ENCODE measurements at places on chromosomes 5 and 9.

DNA sequence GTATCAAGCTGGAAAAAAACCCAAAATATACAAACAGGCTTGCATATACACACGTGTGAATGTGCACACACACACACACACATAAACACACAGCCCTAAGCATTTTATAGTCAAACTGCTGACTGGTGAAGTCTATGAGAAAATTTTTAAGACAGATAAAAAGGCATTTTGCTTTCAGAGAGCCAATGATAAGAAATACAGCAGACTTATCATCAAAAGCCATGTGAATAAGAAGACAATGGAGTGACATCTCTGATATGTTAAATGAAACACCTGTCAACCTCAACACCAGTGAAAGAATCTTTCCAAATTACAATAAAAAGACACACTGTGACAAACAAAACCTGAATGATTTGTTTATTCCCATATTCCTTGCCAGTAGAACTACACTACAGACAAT is 233.3 kb downstream of the CDH9 start:
- no peak for DNase-seq

DNA sequence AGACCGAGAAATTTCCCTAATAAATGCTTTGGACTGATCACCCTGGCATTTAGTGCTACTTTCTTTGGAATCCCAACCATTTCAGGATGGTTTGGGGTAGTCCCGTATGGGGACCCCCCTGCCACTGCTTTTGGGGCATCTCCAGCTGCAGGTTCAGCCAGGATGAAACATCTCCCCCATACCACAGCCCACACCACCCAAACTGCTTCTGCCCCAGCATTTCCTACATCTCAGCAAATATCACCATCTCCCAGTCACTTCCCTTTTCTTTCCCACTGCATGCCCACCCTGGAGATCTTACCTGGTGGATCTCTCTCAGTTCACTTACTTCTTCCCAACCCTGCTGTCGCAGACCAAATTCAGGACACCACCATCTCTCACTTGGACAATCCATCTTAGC is 4.8 kb upstream of the P4HA2 start:
- DNase-seq: no peak

- no peak for DNase-seq
These were observed 13.9 kb downstream of the MROH2B start for GRCh38 chr5:41057231-41057630.

GRCh38 chr9:92158097-92158601 is 42.9 kb upstream of the SPTLC1 start:
- DNase-seq: no peak

DNA sequence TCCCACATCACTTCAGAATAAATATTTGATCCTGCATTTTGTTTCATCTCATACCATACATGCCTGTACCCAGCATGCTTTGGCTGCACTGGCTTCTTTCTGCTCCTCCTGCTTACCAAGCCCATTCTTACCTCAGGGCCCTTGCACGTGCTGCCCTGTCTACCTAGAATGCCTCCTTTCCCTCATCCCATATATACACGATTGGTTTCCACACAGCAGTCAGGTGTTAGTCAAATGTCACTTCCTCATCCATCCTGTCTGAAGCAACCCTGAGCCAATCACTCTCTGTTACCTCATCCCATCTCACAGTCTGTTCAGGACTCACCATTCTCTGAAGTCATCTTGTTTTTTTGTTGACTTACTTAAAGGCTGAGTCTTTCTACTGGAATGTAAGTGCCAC is 30.3 kb downstream of the CAST start:
- DNase-seq: no peak

DNA sequence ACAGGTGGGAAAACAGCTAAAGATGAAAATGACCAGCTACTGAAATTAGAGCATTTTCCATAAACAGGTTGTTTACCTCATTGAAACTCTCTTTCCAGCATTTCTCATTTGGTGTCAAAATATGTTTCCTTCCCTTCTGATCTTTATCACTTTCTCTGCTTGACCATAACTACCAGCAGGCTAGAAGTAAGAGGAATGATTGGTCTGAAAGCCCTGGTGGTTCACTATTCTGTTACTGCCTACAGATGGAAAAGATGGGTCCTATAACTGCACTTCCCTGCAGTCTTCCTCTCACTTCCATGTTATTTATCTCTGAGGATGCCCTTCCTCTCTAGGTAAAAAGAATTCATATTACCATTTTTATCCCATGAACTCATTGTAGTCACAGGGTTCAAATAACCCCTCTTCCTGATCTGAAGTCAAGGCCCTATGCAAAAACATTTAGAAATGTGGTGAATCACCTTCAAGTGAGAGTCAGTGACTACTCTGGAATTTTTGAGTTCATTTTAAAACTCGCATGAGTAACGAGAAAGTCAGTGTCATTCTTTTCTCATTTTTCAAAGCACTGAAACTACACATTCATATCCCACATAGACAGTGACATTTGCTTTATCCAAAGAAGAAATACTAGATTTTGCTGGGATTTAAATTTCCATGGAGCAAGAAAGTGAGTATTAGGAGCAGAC is 51.7 kb downstream of the ZNF474 start:
- DNase-seq: no peak

- DNase-seq: no peak
These were observed 91.0 kb downstream of the HSPA4 start for GRCh38 chr5:133142782-133143181.

- DNase-seq: no peak
These were observed 8.8 kb downstream of the NAA35 start for GRCh38 chr9:85949586-85950335.

- DNase-seq: no peak
These were observed 220.6 kb upstream of the EDIL3 start for GRCh38 chr5:84605241-84605640.

DNA sequence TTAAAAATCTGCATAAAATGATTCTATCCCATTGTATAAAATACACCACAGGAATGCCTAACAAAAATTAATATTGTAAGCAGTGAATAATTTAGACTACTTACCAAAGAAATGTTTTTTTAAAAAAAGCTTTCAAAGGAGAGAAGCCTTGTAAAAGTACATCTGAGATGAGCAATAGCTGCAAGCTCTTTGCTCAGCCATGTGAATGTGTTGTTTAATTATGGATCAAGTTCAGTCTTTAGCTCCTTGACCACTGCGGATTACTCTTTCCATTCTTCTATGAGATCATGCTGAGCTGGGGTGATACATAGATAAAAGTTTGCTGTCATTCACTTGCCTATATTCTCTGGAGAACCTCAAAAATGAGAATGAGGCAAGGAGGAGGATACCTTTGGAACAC is 782.4 kb upstream of the ZNF608 start:
- no peak for DNase-seq

DNA sequence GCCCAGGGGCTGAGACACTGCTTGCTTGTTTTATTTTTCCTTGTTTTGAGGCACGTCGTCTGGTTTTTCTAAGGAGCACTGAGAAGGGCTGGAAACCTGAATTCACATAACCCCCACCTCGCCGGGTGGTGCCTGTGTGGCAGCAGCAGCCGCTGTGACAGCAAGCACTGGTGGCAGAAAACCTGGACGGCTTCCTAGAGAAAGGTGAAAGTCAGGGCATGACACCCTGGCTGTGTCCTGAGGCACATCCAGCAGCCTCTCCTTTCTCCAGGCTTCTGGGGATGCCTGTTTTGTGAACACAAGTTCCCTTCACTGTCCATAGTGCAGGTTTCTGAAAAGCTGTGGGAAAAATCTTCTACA is 29.2 kb downstream of the MRPL36 start:
- no peak for DNase-seq

DNA sequence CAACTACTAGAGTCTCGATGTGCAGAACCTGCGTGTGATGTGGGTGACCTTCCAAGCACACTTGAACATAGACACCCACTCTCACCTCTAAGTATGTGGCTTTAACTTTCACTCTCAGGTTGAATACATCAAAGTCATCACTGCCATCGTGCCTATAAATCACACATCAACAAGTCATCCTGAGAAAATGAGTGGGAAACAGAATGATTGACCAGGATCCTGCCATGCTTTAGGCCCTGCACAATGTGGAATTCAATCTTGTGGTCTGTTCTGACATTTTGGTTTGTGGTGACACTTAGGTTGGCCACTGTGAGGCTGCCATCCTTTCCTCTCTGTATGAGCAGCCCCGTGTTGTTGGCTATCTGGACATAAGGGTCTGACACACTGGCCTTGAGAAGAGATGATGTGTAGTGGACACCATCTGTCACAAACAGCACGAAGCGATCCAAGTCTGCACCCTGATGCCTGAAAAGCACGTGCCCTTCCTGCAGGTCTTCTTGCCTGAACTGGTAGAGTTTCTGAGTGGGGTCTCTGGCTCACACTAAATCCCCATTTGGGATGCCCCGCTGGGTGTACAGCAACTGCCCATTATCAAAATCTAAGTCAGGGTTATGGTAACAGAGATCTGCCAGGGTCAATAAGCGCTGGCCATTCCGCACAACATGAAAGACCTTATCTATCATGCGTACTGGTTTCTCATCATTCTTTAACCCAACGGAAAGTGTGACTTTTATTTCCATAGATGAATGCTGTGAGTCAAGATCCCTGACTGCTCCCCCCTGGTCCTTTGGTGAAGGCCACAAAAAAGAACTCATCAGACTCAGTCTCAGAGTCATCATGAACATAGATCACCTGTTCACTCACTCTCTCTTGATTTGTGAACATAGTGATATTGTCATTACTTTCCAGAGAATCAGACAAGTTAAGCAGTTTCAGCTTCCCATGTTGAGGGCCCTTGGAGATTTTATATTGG is 116.6 kb downstream of the ESM1 start:
- DNase-seq: no peak

GRCh38 chr5:4570047-4570995 is 569.8 kb upstream of the ADAMTS16 start:
- no peak for DNase-seq

- no peak for DNase-seq
These were observed 157.8 kb downstream of the MED10 start for GRCh38 chr5:6220346-6221088.

- no peak for DNase-seq
These were observed 117.9 kb downstream of the ANXA1 start for GRCh38 chr9:73269430-73270101.

GRCh38 chr5:75603371-75603770 is 7.9 kb upstream of the ANKDD1B start:
- DNase-seq: no peak

- DNase-seq: no peak
These were observed 8.2 kb downstream of the UNC5A start for GRCh38 chr5:176818391-176819098.

GRCh38 chr9:105485131-105485530 is 37.3 kb downstream of the FSD1L start:
- no peak for DNase-seq

DNA sequence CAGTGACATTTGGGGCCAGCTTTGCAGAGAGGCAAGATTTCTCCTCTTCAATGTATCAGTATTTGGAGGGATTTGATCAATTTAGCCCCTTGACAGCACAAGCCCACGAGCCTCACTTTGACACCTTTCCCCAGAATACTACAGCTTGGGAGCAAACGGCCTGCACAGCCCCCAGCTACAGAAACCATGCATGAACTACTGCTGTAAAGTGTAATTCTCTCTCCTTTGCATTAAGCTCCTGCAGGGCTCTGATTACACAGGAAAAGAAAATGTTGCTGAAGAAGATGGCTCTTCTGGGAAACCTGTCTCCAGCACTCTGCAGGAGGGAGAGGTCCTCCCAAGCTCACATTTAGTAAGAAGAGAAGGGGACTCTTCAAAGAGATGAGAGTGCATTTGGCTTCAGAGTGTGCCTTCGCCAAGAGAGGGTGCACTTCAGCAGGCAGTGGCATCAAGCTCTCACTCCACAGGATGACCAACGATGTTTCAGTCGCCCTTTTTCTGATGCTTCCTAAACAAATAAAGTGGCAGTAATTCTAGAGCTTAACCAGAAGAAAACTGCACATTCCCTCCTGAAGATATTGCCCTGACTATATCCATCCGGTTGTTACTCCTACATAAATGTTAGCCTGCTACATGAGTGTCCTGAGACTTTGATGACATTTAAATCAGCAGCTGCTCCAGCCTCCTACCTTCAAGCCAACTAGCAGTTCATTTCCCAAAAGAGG is 272.2 kb downstream of the AUH start:
- no peak for DNase-seq

DNA sequence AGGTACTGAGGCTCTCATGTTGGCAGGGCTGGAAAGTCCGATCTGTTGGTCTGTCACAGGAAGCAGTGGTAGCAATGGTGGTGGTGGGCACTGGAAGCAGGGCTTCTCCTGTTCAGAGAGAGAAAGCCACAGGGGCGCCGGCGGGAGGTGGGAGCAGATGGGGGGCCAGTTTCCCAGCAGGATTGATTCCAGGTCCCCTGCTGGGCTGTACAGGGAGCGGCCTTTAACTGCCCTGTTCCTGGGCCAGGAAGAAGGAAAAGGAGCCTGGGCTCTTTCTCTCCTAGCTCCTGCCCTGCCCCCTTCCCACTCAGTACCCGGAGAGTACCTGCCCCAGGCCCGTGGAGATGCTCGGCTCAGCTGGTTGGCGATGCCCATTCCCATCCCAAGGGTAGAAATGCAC is 2.6 kb upstream of the DAB2IP start:
- DNase-seq: no peak

DNA sequence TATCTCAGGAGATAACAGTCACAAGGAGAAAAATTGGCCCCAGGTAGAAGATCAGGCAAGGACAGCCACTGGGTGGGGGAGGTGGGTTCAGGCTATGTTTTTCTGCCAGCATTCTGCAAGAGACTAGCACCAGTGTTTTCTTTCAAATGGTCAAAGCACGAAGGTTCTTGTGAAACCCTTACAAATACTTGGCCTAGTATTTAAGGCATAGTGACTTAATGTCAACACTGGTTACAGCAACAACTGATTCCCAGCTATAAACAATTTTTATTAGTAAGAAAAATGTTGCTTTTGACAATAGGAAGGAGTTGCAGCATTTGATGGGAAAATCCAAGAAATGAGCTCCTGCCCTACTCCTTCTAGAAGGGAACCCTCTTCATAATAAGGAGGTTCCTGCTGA is 349.6 kb downstream of the SLIT3 start:
- no peak for DNase-seq

DNA sequence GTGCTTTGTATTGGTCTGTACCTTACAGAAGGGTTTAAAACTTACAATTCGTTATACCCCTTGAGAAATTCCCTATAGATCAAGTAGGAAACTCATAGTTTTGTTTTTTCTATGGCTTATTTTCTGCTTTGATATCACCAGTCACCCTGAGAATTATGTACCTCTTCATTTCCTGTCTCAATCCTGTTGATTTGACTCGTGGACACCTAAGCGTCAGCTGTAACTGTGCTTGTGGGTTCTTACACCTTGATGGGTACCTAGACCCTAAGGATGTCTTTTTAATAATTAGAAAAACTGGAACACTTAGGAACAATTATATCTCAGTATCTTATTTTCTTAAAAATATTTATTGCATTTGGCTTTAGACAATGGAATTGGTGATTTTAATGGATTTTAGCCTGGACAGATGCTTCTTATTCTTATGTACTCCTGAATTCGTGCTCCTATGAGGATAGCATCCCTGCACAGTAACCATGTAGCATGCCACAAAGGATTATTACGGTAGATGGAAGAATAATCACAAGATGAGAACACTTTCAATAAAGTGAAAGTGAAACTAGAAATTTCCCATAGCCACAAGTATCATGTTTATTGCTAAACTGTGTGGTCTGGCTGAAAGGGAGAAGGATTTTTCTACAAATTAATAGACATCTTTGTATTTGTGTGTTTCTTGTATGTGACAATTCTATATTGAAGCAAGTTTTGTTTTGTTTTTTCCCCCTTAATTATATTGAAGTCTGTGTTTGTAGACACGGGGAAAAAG is 1920.3 kb upstream of the WWC1 start:
- DNase-seq: no peak

GRCh38 chr5:18114151-18114757 is 480.0 kb downstream of the TAF11L14 start:
- DNase-seq: no peak

- DNase-seq: no peak
These were observed 11.8 kb downstream of the SUB1 start for GRCh38 chr5:32597041-32597629.

All from nephron progenitor cell (in vitro differentiated cells).